Urinary bladder (tissue), 4 donors: ENCODE measurements at places on chromosomes 12 and 14.

GRCh38 chr14:83473416-83474235, 1940.0 kb upstream of the SEL1L start:
- DNase-seq: no peak

- DNase-seq: no peak
Measured at GRCh38 chr14:95126906-95127530, 30.3 kb downstream of the DICER1 start.

DNA sequence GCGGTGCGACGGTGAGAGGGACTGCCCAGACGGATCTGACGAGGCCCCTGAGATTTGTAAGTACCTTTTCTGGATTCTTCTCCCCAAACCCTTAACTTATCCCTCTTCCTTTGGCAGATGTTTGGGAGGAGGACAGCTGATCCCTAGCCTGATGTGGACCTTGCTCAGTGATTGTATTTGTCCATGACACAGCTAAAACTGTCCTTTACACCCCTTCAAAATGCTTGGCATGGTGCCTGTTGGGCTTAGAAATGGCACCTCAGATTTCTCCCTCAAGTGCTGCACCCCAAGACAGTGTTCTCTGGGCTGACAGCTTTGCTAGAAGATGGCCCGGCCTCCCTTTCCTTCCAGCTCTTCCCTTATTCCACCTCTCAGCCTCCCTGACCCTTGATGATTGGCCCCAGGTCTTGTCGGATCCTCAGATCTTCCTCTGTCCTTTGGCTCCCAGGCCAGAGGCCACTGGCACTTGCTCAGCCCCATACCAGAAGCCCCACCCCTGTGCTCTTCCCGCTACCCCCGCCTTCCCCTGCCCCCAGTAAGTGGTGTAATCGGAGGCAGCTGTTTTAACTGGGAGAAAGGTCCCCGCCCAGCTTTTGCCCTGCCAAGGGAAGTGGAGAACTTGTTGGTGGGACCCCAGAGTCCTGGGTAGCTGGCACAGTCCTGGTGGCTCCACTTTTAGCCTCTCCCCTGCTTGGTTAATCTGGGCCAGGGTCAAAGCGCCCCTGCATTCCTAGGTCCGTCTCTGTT, 8.7 kb downstream of the LRP1-AS start:
- no peak for DNase-seq

GRCh38 chr12:26732005-26732908, 100.7 kb downstream of the ITPR2 start:
- DNase-seq: no peak
